DMS79 treated with DMSO at 0.1 percent for 48 hours (cell line): ENCODE measurements at places on chromosomes 6 and 20.

- peak; percentile 52 for DNase-seq
Observed at GRCh38 chr6:75602246-75603105, 796 bp downstream of the SENP6 start.

DNA sequence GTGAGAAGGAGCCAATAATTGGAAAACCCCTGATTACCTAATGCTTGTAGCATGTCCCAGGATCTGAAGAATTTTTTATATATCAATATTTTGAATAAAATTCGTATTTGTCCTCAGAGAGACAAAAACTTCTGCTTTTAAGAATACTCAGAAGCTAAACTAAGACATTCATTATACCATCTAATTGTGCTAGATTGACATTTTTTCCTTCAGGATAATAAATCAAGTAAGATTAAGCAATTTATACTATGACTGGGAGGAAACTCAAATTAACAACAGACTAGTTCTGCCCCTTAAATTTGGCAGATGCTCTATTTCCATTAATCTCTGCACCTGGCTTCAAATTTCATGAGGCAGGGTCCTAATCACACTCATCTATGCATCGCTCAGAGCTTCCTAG is 291.4 kb downstream of the PLCB1 start:
- no peak for DNase-seq

GRCh38 chr6:25329982-25330381 is 50.8 kb downstream of the CARMIL1 start:
- DNase-seq: no peak

GRCh38 chr6:166969390-166970002 is 13.1 kb upstream of the RNASET2 start:
- no peak for DNase-seq

GRCh38 chr6:34531580-34532201 is 24.4 kb downstream of the SPDEF start:
- DNase-seq: no peak

DNA sequence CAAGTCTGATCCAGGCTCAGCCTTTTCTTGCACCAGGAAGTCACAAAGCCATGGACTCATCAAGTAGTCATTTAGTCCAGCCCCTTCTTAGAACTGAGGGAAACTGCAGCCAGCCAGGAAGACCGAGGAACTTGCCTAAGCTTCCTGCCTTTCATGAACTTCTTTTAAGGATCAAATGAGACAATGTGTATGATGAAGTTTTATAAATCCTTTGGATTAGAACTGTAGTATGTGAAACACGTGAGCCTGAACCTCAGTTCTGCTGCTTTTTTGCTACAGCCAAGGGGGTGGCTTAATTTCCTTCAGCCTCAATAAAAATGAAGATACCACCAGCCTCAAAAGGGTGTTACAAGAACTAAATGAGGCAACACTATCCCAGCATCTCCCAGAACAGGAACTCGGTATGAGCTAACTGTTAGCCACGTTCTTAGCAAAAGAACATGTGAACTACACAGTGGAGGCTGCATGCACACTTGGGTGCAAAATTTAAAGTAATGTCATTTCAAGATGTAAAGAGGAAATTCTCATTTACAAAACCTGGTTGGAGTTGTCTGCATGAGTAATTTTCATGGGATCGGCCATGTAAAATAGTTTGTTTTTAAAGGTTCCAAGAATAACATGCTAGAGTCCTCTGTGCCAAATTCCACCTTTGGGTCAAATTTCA is 76.0 kb upstream of the TBC1D7 start:
- DNase-seq: no peak

DNA sequence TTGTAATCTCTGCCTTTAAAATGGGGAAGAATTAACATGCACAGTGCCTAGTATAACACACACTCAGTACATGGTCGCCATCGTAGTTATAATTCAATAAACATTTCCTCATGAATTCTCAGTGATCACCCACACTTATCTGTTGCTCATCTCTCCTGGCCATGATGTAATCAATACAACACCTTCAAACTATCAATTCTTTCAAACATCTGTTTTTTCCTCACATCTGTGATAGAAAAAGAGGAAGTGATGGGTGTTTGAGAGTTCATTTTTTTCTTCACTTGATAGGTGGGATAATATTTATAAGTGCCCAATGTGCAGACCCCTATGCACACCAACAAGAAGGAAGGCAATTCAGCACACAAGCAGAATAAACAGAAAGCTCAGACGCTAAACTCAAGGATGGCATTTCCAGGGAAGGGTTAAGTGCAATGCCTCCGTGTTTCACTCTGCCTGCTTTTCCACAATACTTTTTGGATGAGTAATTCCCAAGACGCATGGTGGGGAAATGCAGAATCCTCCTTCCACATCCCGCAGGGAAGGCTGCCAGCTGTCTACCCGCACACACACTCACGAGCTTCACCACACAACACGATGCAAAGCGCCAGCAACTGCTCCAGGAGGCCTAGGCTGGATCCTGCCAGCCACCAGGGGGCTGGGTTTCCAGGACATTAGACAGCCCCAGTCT is 100.3 kb downstream of the GMPR start:
- no peak for DNase-seq

- no peak for DNase-seq
Observed at GRCh38 chr6:131443014-131443413, 130.0 kb upstream of the ARG1 start.

- DNase-seq: peak; percentile 35
Observed at GRCh38 chr6:168507297-168507696, 66.3 kb downstream of the SMOC2 start.

GRCh38 chr6:142385352-142385751 is 83.5 kb downstream of the ADGRG6 start:
- no peak for DNase-seq

GRCh38 chr6:110517034-110517433 is 40.6 kb upstream of the SLC22A16 start:
- no peak for DNase-seq

- no peak for DNase-seq
Observed at GRCh38 chr20:53468587-53468986, 125.1 kb downstream of the ZNF217 start.

- DNase-seq: no peak
Observed at GRCh38 chr6:152461556-152461955, 175.6 kb downstream of the SYNE1 start.

- no peak for DNase-seq
Observed at GRCh38 chr6:25177500-25178028, 101.6 kb upstream of the CARMIL1 start.

GRCh38 chr6:37110500-37111461 is 59.2 kb upstream of the PIM1 start:
- DNase-seq: no peak

DNA sequence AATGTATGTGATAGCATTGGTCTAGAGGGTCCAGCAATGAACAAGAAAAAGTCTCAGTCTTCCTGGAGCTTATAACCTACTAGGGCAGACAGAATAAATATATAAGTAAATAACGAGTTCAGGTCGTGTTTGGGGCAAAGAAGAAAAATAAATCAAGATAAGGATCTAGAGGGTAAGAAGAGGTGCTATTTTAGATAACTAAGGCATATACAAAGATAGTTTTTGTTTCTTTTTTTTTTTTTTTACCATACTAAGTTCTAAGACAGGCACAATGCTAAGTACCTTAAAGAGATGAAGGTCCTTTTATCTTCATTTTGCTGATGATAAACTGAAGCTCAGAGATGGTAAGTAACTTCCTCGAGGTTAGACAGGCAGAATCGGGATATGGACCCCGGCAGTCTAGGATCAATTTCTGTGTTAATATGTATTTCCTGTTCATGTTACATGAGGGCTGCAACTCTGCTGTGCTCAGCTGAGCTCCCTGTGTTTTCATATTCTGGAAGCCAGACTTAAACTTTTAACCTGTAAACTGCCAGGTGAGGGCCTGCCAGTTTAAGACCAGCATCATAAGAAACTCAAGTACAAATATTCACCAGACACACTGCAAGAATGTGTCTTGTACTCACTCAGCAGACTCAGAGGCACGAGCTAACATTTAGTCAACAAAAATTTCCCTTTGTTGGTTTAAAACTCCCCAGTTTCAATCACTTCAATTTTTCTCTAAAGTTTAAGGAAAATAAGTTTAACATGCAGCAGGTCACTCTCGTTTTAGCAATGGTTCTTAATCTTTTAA is 23.3 kb downstream of the SESN1 start:
- DNase-seq: no peak

DNA sequence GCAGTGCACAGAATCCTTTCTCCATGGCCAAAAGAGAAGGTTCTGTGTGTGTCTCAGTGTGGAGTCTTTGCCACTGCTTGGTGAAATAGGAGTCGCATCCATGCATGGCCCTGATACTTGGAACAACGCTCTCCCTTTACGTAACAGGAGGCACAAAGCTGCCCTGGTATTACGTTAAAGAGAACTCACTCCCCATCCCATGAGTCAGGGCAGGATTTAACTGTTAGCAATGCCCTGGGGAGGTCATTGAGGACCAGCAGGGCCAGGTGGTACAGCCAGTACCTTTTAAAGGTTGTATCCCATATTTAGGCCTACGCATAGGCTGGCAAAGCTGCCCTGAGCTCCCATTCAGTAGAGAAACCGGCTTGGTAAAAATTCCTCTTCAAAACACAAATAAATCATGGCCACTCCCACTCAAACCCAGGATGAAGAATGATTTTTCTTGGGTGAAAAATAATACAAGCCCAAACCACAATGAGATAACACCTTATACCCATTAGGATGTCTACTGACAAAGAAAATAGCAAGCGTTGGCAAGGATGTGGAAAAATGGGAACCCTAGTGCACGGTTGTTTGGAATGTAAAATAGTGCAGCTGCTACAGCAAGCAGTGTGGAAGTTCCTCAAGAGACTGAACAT is 37.1 kb downstream of the MYLK4 start:
- DNase-seq: no peak

DNA sequence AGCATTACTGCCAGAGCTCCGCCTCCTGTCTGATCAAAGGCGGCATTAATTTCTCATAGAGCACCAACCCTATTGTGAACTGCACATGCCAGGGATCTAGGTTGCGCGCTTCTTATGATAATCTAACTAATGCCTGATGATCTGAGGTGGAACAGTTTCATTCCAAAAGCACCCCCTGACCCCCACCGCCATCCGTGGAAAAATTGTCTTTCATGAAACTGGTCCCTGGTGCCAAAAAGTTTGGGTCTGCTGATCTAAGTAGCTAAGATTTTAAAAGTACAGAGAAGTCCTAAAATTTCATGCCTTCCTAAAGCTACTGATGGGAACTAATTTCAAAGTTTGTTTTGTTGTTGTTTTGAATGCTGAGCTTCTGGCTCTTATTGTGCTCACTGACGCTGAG is 281.6 kb downstream of the PRL start:
- DNase-seq: no peak

DNA sequence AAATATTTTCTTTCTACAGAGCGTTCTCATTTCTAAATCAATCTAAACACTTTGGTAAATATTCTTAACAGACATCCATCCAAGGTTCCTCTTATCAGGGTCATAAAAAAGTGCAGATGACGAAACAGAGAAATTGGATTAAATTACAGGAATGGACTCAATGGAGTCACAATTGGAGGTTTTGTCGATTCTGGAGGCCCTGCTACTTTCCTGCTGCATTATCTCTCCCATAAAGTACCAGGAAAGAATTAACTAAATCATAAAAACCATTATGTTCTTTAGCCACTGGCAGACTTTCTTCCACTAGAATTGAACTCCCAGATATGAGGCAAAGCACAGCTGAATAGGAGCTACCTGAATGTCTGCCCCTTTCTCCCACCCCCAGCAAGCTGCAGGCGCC is 610.6 kb downstream of the HDGFL1 start:
- DNase-seq: peak; percentile 89

GRCh38 chr6:83633609-83634008 is 75.3 kb downstream of the SNAP91 start:
- no peak for DNase-seq

DNA sequence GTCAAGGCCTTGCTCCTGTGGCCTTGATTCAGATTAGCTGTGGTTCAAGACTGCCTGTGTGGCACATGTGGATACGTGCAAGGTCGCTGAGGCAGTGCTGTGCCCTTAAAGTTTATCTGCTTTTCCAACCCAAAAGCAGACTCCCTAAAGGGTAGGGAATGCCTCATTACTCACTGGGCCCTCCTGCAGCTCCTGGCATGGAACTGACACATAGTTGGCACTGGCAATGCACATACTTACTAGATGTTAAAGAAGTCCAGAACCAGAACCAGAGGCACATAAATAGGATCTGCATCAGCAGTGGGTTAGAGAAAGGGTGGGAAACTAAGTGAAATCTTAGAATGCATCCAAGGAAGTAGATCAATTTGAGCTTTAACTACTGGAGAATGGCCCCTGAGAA is 90.6 kb upstream of the MLN start:
- no peak for DNase-seq

GRCh38 chr6:159808647-159809046 is 8.6 kb downstream of the PNLDC1 start:
- DNase-seq: no peak

DNA sequence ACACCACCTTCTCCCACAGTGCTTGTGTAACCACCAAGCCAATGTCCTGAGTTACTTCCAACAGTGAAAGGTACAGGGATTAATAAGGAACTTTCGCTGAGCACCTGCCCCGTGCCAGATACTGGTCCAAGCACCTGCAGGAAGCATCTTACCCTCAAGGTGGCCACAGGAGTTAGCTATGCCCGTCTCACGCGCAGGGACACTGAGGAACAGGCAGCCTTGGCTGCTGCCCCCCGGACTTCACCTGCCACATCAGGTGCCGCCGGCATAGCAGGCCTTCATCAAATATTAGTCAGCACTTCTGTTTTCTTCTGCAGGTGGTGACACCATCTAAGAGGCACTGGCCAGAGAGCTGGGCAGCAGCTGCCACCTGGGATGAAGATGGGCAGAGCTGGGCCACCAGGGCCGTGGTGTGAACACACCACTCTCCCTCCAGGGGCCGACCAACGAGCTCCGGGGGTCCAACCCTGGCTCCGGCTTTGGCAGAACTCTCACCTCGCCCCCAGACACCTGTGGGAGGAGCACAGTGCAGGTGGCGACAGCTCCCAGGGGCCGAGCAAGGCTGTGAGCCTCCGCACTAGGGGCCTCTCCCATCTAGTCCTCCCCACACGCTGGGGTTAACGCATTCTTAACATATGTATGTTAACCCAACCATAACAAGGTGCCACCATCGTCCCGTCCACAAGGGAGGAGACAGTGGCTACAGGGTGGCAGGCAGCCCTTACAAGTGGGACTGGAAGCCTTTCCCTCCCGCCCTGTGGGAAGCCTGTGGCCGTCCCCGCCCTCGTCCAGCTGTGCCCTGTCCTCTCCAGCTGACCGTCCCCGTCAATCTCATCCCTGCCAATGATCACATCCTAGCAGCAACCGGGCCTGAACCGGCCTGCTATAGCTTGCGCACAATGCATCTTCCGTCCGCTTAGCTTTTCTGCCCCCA is 2.9 kb upstream of the PPDPF start:
- DNase-seq: no peak

DNA sequence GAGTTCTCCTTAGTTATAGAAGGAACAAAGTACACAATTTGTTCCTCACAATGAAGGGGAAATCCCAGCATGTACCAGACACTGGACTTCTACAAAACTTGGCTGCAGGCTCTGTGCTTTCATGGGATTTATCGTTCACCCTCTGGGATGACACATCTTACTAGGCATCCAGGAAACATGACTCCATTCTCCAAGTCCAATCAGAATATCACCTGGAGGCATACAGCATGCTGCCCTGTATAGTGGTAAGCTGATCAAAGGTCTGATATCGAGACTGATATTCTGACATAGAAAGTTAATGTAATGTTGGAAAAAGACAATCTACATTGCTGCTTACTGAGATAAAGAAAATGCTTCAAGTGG is 6.7 kb downstream of the RWDD2A start:
- no peak for DNase-seq
